ENCODE measurements at places on chromosomes 6 and 20. TPM values are rescaled to one million over a fixed set of nuclear protein-coding genes. Genes with fewer than 3 reads are reported as not detected.

The SIRPD gene
- polyA plus RNA-seq, result not detected

The PLA2G7 gene
- polyA plus RNA-seq, result 3.1 TPM

The GRM1 gene
- 0.40 TPM for polyA plus RNA-seq

The POU5F1 gene
- 8.7 TPM for polyA plus RNA-seq

The HLA-DQA2 gene
- 0.21 TPM for polyA plus RNA-seq

The SPTLC3 gene
- polyA plus RNA-seq, result 20.1 TPM

The SLC12A5 gene
- 3.2 TPM for polyA plus RNA-seq

The POM121L2 gene
- not detected for polyA plus RNA-seq

The ETV7 gene
- 0.17 TPM for polyA plus RNA-seq

The HCK gene
- polyA plus RNA-seq, result 1.9 TPM

The OLIG3 gene
- polyA plus RNA-seq, result not detected

The FLRT3 gene
- polyA plus RNA-seq, result 163 TPM

The BCAS1 gene
- polyA plus RNA-seq, result 5.0 TPM

The SMIM26 gene
- polyA plus RNA-seq, result 77.5 TPM

The MYB gene
- 4.6 TPM for polyA plus RNA-seq

The RNF182 gene
- polyA plus RNA-seq, result 2.9 TPM

The ZSCAN23 gene
- 15.1 TPM for polyA plus RNA-seq

The METTL24 gene
- 16.7 TPM for polyA plus RNA-seq

The SLCO4A1 gene
- 1.8 TPM for polyA plus RNA-seq

The TSBP1 gene
- not detected for polyA plus RNA-seq

The GRIK2 gene
- 12.5 TPM for polyA plus RNA-seq

The ARMC2 gene
- polyA plus RNA-seq, result 9.5 TPM

The FOXF2 gene
- polyA plus RNA-seq, result 0.23 TPM

The TMEM170B gene
- 8.6 TPM for polyA plus RNA-seq

The BMP2 gene
- polyA plus RNA-seq, result 18.3 TPM

The C6orf52 gene
- polyA plus RNA-seq, result 5.4 TPM

The DDX27 gene
- 46.6 TPM for polyA plus RNA-seq

The MYLK4 gene
- 1.4 TPM for polyA plus RNA-seq

The CNR1 gene
- 0.89 TPM for polyA plus RNA-seq

The SYNDIG1 gene
- polyA plus RNA-seq, result 7.8 TPM

The TFB1M gene
- 16.4 TPM for polyA plus RNA-seq

The GFRA4 gene
- polyA plus RNA-seq, result not detected

The OR2J3 gene
- not detected for polyA plus RNA-seq

The RHAG gene
- polyA plus RNA-seq, result 0.47 TPM

The E2F1 gene
- 14.9 TPM for polyA plus RNA-seq

The FHL5 gene
- 0.43 TPM for polyA plus RNA-seq

The ULBP2 gene
- 0.74 TPM for polyA plus RNA-seq

The MEI4 gene
- 1.8 TPM for polyA plus RNA-seq

The C6orf58 gene
- polyA plus RNA-seq, result 0.84 TPM

The SUMO4 gene
- polyA plus RNA-seq, result 1.0 TPM

The SULF2 gene
- polyA plus RNA-seq, result 103 TPM

The THBS2 gene
- polyA plus RNA-seq, result 19.3 TPM

The GGTLC1 gene
- not detected for polyA plus RNA-seq

The GPX6 gene
- polyA plus RNA-seq, result not detected

The DUSP22 gene
- 22.2 TPM for polyA plus RNA-seq

The BTBD9 gene
- polyA plus RNA-seq, result 15.7 TPM

The SPATS1 gene
- not detected for polyA plus RNA-seq
